ENCODE measurements at places on chromosomes 16 and 17.

GRCh38 chr16:81624760-81625543 is 154.1 kb upstream of the PLCG2 start:
- no peak for DNase-seq

DNA sequence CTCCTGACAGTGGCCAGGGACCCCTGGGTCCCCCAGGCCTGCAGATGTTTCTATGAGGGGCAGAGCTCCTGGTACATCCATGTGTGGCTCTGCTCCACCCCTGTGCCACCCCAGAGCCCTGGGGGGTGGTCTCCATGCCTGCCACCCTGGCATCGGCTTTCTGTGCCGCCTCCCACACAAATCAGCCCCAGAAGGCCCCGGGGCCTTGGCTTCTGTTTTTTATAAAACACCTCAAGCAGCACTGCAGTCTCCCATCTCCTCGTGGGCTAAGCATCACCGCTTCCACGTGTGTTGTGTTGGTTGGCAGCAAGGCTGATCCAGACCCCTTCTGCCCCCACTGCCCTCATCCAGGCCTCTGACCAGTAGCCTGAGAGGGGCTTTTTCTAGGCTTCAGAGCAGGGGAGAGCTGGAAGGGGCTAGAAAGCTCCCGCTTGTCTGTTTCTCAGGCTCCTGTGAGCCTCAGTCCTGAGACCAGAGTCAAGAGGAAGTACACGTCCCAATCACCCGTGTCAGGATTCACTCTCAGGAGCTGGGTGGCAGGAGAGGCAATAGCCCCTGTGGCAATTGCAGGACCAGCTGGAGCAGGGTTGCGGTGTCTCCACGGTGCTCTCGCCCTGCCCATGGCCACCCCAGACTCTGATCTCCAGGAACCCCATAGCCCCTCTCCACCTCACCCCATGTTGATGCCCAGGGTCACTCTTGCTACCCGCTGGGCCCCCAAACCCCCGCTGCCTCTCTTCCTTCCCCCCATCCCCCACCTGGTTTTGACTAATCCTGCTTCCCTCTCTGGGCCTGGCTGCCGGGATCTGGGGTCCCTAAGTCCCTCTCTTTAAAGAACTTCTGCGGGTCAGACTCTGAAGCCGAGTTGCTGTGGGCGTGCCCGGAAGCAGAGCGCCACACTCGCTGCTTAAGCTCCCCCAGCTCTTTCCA is 25.1 kb downstream of the C1QTNF1 start:
- DNase-seq, result no peak

DNA sequence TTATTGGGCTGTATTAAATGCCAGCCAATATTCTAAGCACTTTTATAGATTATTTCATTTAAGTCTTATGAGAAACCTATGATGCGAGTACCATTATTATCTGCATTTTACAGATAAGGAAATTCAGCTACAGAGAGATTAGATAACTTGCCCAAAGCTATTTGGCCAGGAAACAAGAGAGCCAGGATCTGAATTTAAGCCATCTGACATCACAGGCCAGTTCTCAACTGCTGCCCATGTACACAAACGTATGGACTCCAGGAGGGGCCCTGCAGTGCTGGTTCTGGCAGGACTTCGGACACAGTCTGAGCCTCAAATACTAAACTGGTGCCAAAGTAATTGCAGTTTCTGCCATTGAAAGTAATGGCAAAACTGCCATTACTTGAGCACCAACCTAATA is 40.2 kb downstream of the CPPED1 start:
- DNase-seq, result peak; percentile 81

GRCh38 chr17:49624896-49625295 is 49.2 kb downstream of the NXPH3 start:
- DNase-seq, result no peak

GRCh38 chr16:79800016-79800608 is 199.6 kb upstream of the MAF start:
- no peak for DNase-seq

GRCh38 chr16:10776280-10776679 is 32.6 kb downstream of the NUBP1 start:
- DNase-seq, result no peak

- no peak for DNase-seq
These were observed 4.8 kb downstream of the NEK8 start for GRCh38 chr17:28733346-28733745.

- DNase-seq, result no peak
These were observed 51.4 kb downstream of the GPATCH8 start for GRCh38 chr17:44451832-44452231.

DNA sequence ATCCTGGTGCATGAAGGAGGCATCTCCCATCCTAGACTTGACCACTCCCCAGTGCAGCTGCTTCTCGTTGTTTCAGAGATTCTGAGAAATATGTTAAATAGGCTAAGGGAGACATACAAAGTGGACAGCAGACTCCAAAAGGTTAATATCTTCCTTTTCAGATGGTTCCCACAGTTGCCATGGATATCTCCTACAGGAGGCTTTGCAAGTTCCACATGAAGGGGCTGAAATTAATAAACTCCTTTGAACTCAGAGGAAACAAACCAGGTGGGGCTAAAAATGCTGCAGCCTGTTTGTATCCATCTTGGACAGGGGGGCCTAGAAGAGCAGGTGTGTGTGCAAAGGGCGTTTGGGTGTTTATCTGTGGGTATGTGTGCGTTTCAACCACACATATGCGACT is 257.4 kb upstream of the XYLT1 start:
- no peak for DNase-seq

- no peak for DNase-seq
These were observed 95.1 kb upstream of the ZFHX3 start for GRCh38 chr16:73143002-73143401.

Measured in LNCaP clone FGC (cell line).